ENCODE measurements at places on chromosomes 5 and 9.

DNA sequence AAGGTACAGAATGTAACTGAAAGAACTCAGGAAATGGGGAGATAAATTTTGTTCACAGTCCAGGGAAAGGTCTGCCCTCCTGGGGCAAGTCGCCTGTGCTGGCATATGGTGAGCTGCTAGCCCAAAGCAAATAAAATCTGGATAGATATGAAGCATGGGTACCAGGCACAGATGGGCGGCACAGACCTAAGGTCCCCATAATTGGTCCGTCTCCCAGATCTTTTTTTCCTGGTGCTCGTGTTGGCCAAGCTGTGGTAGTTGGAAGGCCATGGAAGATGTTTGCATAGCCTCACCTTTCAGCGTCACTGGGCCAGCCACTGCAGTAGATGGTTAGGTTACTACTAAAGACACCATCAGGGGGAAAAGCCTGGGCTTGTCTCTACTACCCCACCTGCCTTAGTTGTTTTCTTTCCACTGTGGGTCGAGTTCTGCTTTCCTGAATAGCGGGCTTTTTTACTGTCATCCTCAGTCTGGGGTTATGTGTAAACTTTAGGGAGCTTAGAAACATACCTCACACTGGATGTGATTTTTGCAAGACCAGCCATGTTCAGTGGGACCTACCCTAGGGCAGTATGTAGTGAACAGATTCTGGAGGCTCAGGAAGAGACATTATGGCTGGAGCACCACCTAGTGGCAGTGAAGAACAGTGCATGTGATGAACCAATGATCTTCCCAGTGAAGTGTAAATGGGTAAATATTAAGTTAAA, 24.2 kb upstream of the GLRX start:
- DNase-seq = peak; percentile 79

- no peak for DNase-seq
These were observed 104.5 kb upstream of the LHFPL2 start for GRCh38 chr5:78753093-78753531.

GRCh38 chr9:135303280-135303647, 176.3 kb upstream of the PPP1R26 start:
- DNase-seq = no peak

DNA sequence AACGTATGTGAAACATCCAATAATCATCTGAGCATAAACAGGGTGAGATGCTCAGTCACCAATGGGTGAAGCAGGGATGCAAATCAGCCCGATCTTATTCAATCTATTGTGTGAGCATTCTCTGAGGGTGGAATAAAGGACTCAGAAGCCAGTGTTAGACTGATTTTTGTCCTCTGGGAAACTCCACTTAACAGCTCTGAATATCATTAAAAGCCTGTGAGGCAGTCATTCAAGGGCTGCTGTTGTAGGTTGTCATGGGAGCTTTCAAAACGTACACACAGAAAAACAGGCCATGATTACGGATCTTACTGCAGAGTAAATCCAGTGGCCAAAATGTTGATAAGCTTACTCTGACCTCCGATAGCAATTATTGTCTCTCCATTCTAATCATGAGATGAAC, 266.5 kb upstream of the EFNA5 start:
- no peak for DNase-seq

DNA sequence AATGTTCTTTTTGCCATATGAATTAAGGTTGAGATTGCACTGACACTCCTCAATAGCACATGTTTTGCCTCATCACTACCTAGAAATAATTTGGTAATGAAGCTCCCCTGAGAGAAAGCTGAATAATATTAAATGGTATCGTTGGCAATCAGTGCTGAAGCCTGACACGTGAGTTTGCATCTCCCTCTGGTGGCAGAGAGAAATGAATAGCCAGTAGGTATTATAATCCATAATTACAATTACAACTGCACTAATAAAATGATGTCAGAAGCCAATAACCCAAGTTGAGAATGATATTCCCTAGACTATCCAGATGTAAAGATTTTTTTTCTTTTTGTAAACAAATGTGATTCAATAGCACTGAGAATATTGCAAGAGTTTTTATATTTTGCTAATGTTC, 700.3 kb downstream of the PTPRD start:
- no peak for DNase-seq

- no peak for DNase-seq
These were observed 1.5 kb upstream of the DEPDC1B start for GRCh38 chr5:60701321-60701968.

GRCh38 chr9:90825586-90825985, 24.0 kb downstream of the SYK start:
- DNase-seq = no peak

All from activated CD4-positive, alpha-beta T cell treated with anti-CD3 and anti-CD28 coated beads for 36 hours (primary cell).